ENCODE measurements at places on chromosomes 4 and X.

GRCh38 chr4:921830-922331 is 10.2 kb downstream of the GAK start:
- DNase-seq, result no peak

DNA sequence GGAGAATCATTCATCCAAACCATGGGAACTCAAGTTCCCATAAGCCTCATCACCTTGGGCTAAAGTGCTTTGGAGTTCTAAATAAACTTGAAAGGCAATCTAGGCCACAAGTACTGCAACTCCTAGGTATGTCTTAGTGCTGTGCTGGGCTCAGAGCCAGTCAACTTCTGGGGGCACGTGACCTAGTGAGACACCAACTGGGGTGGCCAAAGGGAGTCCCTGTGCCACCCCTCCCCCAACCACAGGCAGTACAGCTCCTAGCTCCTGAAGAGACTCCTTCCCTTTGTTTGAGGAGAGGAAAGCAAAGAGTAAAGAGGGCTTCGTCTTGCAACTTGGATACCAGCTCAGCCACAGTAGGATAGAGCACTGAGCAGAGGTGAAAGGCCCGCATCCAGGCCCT is 154.2 kb upstream of the IL1RAPL2 start:
- no peak for DNase-seq

DNA sequence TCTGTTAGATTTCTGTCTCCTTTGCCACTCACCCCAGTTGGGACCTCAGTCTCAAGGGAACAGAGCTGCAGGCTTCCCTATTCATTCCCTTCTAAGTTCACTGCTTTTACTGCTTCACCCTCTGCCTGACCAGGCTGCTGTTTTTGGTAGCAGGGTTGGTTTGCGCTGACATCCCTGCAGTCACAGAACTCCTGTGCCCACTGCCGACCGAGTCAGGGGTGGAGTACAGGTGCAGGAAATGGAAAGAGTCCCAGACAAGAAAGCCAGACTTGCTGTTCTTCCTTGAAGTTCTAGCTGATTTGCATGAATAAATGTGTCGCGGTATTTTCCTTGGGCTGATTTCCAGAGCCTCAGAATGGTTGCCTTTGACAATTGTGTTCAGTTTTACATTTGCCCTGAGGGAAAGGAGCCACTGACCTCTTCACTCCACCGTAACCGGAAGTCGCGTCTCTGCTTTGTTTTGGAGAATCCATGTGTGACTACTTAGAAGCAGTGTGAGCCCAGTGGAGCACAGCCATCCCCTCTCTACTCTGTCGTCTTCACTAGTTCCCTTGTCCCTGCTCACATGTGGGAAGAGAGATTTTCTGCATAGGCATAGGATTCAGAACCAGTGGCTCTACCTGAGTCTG is 84.8 kb downstream of the TNIP2 start:
- no peak for DNase-seq

DNA sequence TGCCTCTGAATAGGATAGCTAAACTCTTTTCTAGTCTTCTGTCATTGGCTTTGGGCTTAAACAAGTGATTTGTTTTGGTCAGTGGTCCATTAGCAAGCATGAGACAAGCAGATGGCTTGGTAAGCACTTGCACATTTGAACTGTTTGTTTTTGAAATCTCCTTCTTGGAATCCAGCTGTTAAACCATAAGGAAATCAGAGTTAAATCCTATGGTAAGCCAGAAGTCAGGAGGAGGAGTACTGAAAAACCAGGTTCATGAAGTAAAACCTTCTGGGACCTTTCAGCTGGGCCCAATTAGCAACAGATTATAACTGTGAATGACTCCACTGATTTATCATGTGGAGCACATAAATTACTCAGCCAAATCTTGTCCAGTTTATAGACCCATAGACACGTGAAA is 1042.5 kb upstream of the PABPC4L start:
- DNase-seq, result no peak

DNA sequence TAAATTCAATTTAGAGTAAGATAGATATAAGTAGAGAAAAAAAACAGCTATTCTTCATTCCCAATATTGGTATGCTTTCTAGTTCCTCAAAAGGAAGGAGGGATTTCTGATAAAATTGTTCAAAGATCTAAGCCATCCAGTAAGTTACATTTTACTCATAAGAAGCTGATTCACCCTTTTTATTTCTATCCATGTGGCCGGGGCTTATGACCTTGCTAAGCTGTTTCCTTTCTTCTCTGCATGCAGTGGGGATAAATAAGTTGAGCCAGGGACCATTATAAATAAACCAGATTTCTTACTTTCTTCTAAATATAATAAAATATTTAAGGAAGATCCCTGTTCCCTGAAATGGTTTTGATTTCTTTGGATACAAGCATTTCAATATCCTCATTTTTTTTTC is 502.3 kb downstream of the PDHA2 start:
- no peak for DNase-seq

GRCh38 chrX:154818916-154819770 is 13.9 kb upstream of the MPP1 start:
- no peak for DNase-seq

- DNase-seq, result no peak
Measured at GRCh38 chr4:22323691-22324090, 192.2 kb downstream of the ADGRA3 start.

GRCh38 chrX:121114691-121115090 is 67.3 kb downstream of the GLUD2 start:
- DNase-seq, result no peak

DNA sequence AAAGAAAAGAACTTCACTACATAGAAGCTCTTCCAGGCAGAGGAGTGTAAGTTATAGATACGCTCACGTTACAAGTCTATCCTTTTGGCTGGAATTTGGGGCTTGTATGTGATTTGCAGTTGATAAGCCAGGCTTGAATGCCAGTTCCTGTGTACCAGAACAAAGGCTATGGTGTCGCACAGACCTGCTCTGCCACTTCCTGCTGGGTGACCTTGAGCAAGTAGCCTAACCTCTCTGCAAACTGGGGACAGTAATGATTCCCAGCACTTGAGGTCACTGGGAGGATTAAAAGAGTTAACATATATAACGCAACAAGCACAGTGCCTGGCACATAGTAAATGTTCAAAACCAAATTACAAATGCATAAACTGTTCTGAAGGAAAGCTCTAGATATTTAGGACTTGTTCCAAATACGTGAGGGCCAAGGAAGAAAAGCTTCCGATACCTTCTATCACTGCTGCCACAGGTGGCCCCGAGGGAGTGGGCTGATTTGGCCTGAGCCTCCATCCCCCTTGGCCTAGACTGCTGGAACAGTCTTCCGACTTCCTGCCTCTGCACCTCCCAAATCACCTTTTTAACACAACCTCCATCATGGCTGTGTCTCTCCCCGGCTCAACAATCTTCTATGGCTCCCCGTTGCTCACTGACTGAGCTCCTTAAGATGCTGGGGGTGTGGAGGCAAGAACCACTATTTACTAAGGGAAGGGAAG is 1.3 kb upstream of the SOWAHD start:
- no peak for DNase-seq

DNA sequence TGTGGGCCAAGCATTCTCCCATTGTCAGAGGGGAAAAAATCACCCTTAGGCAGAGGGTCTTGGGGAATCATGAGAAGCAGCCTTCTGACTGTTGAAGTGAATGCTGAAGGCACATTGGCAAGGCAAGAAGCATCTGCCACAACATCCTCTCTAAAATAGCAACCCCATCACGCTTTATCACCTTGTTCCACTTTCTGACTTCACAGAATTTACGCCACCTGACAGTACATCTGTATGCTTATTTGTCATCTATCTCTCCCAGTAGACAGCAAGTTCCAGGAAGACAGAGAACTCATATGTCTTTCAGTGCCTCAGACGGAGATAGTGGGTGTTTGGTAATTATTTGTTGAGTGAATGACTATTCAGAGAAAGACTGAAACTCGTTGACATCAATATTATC is 68.4 kb upstream of the SCML1 start:
- no peak for DNase-seq

- DNase-seq, result no peak
Measured at GRCh38 chr4:80539190-80539589, 203.7 kb downstream of the CFAP299 start.

DNA sequence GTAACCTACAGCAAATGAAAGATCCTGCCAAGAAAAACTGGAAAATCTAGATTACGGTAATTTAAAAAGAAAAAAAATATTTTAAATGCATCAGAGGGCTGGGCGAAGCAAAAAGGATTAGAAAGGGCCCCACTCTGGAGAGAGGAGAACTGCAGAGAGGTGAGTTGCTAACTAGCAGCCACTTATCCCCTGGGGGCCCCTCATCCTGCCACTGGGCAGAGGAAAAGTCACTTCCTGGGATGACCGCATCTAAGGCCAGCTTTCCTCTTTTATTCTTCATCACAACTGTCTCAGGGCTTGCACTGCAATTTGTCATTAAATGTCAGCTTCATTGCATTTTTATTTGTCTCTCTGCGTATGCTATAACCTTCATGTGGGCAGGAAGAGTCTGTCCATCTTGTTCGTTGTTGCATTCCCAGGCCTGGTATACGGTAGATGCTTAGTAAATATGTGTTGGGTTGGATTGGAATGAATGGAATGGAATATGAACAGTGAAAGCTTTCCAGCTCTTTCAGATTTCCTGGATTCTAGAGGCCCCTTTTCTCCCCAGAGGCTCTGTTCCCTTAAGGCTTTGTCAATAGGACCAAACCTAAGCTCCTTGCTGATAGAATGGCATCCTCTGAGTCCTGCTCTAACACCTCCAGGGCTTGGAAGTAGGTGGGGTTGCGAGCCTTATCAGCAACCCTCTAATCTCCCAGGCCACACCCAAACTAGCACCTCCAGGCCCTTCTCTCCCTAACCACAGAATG is 58.9 kb downstream of the TLR10 start:
- DNase-seq, result no peak

DNA sequence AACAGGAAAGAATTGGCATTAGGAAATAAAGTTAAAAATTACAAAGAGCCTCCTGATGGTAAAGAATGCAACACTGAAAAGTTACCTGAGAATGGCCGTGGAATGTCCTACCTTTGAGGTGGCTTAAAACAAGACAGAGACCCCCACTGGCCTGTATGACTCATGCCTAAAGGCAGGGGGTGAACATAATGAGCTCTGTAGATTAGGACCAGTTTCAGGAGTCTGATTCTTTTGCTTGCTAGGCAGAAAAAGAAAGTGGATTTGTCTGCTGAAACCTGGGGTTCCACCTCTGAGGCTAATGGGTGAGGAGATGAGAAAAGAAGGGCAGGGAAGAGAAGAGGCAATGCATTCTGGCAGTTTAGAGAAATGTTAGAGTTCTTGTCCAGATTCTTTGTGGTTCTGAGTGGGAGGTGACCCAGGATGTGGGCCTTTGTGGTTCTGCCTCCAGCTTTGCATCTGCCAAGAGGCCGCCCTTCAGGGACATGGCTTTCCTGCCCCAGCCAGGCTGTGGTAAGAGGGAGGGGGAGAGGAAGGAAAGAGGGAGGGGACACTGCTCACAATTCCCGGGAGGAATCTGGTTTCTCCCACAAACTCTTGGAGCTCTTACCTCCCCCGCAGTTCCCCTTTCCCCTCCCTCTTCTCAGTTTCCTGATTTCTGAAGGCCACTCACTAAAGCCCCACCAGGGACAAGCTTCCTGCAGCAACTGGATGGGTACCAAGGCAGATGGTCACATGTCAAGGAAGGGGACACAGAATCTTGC is 109.6 kb downstream of the EFNB1 start:
- DNase-seq, result no peak

DNA sequence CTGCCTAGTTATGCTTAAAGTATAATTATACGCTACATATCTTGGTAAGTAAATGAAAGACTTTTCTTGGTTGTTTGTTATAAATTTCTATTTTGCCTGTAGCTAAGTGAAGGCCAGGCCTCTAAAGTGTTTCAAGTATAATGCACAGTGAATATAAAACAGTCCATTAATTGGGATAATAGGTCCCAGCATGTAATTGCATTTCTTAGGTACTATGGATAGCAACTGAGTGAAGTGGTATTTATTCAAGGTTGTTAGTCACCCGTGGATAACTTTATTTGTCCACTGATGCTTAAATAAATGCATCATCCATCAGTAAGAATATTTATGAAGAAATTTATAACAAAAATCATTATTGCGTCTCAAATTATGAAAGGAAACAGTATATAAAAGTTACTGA is 59.1 kb downstream of the TEX13C start:
- no peak for DNase-seq

DNA sequence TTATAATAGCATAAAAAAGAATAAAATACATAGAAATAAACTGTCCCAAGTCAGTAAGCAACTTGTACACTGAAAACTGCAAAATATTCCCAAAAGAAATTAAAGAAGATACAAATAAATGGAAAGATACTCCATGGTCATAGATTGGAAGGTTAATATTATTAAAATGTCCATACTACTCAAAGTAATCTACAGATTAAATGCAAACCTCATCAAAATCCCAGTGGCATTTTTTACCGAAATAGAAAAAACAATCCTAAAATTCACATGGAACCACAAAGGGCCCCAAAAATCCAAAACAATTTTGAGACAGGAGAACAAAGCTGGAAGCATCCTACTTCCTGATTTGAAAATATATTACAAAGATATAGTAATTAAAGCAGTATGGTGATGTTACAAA is 133.0 kb downstream of the NDST3 start:
- no peak for DNase-seq

DNA sequence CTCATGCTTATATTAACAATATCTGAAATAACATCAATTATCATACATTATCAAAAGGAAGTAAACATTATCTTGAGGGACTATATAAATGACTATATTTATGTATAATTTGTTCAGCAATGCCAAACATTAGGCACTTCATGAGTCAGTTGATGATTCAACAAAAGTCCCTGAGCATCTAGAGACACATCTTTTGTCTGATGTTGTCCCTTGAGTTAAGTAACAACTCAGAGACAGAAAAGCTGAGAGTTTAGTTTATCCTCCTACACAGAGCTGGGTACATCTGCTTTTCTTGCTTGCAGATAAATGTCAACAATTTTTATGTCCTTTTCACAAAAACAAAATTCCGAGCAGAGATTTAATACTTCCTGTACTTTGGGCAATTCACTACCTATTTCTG is 311.1 kb downstream of the INPP4B start:
- DNase-seq, result no peak

GRCh38 chr4:100098681-100099080 is 91.6 kb downstream of the DDIT4L start:
- DNase-seq, result no peak

- no peak for DNase-seq
Measured at GRCh38 chr4:163482190-163482589, 8.6 kb upstream of the TKTL2 start.

- DNase-seq, result no peak
Measured at GRCh38 chrX:107721318-107721717, 54.3 kb downstream of the TSC22D3 start.

DNA sequence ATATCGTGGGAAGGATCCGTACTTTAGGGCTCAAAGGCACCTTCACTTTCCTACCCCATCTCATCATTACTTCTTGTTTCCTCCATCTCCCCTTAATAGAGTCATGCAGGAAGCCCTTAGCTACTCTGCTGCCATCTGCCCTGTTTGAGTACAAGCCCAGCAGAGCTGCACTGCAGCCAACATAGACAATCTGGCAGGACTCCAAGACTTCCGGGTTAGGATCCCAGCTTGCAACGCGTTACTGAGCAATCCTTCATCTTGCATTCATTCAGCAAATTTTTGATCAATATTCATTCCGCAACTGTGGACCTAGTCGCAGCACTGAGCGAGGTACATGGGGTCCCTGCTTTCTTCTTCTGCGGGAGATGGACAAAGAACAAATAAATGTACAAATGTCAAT is 344.9 kb downstream of the BCOR start:
- DNase-seq, result no peak

Data from activated CD4-positive, alpha-beta T cell treated with anti-CD3 and anti-CD28 coated beads for 24 hours (primary cell).